ENCODE measurements at places on chromosomes 4 and X.

DNA sequence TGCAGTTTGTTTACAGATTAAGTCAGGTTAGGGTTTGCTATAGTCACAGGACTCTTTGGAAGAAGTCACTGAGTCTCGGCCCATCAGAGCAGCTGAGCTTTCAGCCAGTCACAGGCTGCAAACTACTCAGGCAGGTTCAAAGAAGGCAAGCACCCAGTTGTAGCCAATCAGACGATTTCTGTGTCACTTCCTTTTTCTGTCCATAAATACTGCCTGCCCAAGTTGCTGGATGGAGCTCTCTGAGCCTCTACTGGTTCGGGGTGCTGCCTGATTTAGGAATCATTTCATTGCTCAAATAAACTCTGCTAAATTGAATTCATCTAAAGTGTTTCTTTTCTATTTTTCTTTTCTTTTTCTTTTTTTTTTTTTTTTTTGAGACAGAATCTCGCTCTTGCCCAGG lies 7.3 kb upstream of the SH3BP2 start:
- DNase-seq = no peak

DNA sequence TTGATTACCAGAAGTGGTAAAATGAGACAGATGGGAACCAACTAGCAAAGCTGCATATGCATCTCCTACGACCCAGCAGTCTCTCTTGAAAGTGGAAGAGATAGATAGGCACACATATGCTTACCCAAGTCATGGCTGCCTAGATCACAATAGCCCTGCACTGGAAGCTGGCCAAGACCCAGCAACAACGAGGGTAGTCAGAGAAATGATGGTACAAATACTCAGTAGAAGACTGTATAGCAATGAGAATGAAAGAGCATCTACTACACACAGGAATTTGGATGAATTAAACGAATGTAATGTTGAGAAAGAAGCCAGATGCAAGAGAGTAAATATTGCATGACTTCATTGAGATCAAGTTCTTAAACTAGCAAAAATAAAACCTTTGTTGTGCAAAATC lies 100.3 kb upstream of the FAT1 start:
- no peak for DNase-seq

- DNase-seq = no peak
Observed at GRCh38 chr4:124322234-124323065, 390.1 kb downstream of the ANKRD50 start.

- no peak for DNase-seq
Observed at GRCh38 chrX:5898463-5898862, 330.2 kb downstream of the NLGN4X start.

DNA sequence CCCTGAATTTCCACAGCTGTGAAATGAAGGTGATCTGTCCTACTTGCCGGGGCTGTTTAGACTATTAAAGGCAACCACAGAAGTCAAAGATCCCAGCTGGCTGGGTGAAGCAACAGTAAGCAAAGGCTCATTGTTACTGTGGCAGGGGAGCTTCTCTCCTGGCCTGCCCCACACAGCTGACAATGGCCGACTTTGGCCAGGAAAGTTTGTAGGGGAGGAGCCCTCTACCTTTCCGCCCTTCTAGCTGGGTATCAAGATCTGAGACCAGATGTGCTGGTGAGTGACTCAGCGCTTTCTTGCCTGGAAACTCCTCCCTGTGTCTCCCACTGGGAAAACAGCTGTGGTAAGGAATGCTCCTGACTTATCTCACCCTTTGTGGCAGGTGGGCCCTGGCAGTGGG lies 21.1 kb downstream of the RASSF6 start:
- no peak for DNase-seq

DNA sequence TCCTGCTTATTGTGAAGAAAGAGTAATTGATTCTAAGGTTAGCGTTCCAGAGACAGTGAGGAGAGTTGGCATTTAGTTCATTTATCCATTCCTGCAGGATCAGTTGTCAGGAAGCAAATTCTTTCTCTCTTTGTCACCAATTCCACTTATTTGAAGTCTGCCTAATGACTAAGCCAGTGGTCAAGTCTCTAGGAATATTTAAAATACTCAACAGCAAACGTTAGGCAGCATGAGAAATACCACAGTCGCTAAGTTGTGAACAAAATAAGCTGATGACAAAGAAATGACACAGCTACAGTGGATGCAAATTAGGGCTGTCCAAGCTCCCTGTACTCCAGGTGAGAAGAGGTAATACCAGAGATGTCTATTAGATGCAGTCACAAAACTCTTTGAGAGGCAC lies 6.6 kb upstream of the MAGEB17 start:
- no peak for DNase-seq

DNA sequence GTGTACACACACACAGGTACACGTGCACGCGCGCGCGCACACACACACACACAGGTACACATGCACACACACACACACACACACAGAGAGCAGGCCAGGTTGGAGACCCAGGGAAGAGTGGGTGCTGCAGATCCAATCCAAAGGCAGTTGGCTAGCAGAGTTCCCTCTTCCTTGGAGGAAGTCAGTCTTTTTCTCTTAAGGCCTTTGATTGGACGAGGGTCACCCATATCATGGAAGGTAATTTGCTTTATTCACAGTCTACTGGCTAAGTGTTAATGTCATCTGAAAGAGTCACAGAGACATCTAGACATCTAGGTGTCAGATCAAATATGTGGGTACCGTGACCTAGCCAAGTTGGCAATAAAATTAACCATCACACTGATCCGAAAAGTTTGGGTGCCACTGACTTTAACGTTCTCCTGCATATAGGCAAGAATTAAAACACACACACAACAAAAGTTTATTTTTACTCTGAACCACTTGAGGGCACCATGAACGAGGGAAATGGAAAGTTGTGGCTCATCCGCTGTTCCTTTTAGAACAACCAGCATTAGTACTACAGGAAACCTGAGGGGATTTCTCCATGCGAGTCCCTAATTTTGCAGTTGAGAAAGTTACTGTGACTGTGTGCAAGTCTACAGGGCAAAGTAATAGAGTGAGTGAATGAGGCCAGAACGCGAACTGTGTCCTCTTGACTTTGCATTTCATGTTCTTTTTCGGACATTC lies 66.0 kb upstream of the STOX2 start:
- no peak for DNase-seq

DNA sequence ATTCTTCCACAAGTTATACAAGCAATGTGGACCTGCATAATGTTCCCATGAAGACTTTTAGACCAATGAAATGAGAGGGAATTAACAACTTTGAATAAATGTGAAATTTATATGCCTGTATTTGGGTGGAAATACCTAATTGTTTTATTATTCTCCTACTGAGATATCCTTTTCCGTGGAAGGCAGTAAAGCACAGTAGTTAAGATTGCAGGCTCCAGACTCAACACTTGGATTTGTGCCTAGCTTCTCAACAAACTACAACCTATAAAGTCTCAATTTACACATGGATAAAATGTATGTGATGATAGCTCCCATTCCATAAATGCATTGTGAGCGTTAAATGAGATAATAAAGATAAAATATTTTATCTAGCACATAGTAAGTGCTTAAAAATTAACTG lies 857.8 kb downstream of the CENPC start:
- DNase-seq = no peak

DNA sequence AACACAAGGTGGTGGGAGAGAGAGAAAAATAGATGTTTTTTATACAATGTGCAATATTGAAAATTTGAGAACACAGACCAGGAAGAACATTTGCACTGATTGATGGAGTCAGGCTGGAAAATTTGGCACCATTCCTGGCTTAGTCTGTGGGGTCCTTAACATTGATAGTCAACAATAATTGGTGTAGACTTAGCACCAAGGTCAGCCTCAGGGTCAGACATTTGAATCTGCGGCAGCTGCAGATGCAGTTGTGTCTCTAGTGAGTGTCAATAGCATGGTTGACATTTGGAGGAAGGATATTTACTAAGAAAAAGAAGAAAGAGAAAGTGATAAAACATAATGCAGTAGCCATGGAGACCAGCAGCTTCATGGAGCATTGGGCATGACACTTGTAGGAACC lies 31.5 kb upstream of the GLRA3 start:
- DNase-seq = no peak

DNA sequence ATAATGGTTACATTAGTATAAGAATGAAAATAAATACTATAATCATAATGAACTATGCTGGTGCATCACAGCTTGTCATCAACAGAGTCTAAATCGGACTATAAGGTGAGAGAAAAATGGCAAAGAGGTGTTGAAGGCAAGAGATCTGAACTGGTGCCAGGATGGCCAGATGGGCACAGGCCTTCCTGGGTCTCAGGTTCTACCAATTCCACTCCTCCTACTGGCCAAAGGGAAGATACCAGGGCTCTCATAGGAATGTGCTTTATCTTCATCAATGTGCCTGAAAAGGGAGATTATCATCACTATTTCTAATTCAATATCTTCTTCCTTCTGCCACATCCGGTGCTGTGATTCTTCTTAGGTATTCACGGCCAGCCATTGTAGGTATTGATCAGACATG lies 107.6 kb downstream of the GASK1B start:
- no peak for DNase-seq

GRCh38 chrX:72040506-72040905 lies 91.2 kb downstream of the RTL5 start:
- DNase-seq = no peak

DNA sequence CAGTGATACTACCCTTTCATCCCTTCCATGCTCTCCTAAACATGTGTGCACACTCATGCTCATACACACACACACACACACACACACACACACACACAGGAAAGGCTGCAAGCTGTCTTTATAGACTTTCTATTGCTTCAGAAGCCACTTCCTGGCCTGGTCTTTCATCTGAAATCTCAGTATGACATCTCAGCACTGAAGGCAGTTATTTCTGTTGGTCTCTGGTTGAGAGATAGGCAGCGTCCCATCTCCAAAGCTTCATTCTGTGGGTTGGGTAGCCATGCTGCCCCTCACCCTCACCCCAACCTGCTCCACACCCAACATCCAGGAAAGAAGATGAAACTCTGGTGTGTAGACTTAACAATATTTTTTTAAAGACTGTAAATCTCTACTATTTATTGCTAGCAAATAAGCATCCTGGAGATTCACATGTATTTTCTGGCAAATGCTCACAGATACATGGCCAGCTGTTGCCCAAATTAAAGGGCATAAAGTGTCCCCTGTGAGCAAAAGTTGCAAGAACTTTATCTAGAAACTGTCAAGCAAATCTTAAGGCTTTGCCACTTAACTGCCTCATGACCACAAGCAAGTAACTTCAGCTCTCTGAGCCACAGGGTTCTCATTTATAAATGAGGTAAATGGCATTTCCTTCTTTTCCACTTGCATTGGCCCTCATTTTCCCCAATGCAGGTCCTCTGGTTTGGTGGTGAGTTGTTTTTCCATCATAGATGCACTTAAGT lies 189.8 kb upstream of the AFF2 start:
- DNase-seq = no peak

DNA sequence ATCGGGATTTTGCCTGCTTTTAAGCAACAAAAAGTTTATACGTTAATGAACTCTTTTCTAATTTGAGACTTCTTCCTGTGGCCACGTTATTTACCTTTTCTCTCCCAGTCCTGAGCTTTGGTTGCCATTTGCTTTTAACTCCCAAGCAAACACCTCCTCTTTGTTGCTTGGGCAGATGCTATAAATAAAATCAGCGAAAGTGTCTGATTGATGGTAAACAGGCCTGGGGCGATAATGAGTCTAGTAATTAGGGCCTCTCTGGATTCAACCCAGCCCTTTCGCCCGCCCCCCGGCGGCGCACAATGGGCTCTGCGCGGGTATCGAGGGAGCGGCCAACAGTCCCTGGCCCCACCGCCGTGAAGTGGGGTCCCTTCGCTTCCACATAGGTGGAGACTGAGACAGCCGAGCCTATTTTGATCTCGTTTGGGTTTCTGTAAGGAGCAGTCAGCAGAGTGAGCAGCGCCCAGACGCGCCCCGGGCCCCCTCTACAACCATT lies 790 bp downstream of the CLGN start:
- DNase-seq = no peak

GRCh38 chr4:139234253-139234652 lies 45.8 kb downstream of the MGARP start:
- DNase-seq = no peak

DNA sequence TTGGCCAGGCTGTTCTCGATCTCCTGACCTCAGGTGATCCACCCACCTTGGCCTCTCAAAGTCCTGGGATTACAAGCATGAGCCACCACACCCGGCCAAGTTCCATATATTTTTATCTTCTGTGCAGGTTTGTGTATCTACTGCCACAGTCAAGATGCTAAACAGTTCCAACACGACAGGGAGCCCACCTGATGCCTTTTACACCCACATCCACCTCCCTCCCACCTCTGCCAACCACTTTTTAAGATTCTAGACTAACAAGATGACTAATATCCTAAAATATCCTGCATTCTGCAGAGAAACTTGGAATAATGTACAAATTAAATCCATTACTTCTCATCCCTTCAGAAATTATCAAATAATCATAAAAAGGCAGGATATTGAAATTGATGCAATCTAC lies 19.3 kb upstream of the RPL34 start:
- DNase-seq = no peak

DNA sequence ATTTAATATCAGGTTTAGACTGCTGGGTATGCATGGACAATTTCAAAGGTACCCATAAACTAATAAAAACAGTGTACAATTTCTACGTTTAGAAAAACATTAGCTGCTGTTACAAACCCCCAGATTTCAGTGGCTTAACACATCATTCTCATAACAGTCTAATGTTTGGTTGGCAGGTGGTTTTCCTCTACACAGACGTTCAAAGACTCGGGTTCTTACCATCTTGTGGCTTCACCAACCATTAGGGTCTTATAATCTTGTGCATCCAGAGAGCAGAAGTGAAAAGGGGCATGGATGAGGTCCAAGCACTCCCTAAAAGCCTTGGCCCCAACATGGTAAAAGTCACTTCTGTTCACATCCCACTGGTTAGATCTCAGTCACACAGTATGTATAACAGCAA lies 71.6 kb downstream of the SH3RF1 start:
- DNase-seq = no peak

GRCh38 chr4:78930016-78930629 lies 9.1 kb downstream of the PAQR3 start:
- DNase-seq = no peak

Data from ascending aorta (tissue), 2 donors.